ENCODE measurements at places on chromosomes 3 and 15.

DNA sequence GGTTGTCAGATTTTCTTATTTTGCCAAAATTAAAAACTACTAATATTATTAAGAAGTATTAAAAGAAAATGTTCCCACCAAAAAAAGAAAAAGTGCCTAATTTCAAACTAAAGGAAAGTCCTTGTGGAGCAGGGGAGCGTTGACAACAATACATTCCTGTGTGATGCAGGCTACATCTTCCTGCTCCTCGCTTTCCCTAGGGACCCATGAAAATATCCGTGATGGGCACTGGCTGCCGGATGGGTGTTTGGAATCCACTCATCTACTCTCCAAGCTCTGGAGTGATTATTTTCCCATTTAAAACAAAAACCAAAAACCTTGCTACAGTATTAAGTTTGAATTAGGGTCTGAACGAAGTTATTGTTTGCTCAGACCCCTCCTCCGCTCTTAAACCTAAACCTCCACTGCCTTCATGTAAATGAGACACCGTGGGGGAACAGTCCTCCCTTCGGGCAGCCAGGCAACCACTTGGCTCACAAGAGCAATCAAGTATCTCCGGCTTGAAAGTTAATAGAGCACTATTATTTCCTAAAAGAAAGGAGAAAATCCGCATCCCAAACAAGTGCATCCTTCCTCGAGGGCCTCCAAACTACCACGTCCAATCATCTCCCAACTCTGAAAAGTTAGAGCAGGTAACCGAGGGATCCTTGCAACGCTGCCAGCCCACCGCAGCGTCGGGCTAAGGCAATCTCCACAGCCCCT, 1.5 kb downstream of the ITGB5 start:
- DNase-seq, result no peak

- DNase-seq, result no peak
Observed at GRCh38 chr3:13194285-13195209, 121.3 kb upstream of the IQSEC1 start.

DNA sequence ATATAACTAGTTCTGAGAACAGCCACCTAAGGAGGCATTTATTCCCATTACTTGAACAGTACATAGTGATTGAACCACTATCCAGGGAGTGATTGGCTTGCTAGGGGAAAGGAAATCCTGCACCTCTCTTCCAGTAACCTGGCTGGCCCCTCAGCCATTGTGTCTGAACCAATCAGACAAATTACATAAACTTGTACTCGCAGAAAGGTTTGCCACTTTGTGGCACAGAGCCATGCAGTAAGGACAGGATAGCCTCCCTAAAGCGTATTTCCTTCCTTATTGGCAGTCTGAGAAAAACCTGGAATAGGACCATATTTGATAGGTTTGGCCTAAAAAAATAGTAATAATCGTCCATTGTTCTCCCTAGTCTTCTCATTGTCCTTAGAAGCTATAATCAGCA, 19.0 kb downstream of the CMSS1 start:
- no peak for DNase-seq

GRCh38 chr3:48543271-48543866, 13.2 kb downstream of the PFKFB4 start:
- DNase-seq, result peak; percentile 58

DNA sequence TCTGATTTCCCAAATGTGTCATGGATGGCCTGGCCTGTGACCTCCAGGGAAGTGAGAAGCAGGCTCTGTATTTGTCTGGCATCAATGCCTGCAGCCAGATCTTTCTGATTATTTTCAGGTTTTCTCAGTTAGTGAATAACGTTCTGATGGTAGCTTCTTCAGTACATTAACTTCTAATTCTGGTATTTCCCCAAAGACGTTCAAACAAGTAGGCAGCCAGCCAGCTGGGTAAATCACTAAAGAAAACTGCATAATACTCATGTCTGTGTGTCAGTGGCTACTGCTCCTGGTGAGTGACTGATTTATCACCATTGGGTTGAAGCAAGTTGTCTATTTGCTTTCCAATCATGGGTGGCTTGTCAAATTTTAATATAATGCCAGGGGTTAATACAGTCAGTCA, 162.6 kb upstream of the PFN2 start:
- no peak for DNase-seq

DNA sequence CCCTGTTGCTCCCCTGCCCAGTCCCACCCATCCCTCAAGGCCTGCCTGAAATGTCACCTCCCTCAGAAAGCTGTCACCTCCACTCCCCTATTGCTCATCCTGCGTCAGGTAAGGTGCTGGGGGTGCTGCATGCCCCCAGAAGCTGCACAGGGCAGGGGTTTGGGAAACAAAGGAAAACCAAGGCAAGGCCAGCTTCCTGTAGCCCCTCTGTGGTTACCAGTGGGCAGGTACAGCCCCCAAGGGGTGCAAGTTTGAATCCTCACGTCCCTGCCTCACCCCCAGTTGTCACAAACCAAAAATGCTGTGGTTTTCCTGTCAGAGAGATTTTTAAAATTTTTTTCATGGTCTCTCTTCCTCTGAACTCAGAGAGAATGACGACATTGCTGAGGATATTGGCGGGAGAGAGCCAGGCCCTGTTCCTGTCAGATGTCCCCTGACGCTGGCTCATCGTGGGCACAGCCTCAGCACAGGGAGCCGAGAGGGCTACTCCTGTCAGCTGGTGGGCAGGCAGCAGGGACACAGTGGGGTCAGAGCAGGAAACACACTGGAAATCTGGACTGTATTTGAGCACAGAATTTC, 27.0 kb downstream of the PSTPIP1 start:
- DNase-seq, result no peak

- DNase-seq, result peak; percentile 84
Observed at GRCh38 chr3:11185564-11186317, 31.4 kb downstream of the HRH1 start.

DNA sequence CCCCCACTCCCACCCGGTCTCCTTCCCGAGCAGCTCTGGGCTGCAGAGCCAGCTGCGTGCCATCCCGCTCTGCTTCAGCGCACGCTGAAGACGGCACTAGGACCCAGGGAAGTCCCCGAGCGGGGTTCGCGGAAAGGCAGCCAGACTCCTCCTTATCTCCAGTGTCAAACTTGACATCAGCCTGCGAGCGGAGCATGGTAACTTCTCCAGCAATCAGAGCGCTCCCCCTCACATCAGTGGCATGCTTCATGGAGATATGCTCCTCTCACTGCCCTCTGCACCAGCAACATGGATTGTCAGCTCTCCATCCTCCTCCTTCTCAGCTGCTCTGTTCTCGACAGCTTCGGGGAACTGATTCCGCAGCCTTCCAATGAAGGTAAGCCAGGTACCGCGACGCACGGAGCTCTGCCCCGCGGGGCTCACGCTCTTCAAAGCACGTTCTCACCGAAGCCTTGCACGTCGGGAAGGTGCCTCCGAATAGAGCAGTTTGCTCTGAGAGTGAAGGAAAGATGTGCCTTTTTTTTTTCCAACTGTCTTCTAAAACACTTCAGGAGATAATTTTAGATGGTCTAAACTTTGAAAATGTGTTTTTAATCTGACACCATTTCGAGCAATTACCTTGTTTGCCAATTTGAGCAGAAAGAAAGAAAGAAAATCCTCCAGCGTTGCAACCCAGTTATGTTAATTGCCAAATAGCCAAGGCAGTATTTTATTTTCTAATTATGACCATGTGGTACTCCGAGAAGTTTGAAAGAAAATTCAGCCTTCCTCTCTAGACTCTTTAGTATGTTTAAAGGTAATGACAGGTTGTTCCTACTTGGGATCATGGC, at the start of gene EPHA3:
EPHA3 (plus strand) TSS at position 161 of the 830 bp plus-strand sequence; CDS start at position 289, 128 bp downstream.
- DNase-seq, result peak; percentile 77

- no peak for DNase-seq
Observed at GRCh38 chr15:63523306-63523990, 19.1 kb downstream of the USP3 start.

DNA sequence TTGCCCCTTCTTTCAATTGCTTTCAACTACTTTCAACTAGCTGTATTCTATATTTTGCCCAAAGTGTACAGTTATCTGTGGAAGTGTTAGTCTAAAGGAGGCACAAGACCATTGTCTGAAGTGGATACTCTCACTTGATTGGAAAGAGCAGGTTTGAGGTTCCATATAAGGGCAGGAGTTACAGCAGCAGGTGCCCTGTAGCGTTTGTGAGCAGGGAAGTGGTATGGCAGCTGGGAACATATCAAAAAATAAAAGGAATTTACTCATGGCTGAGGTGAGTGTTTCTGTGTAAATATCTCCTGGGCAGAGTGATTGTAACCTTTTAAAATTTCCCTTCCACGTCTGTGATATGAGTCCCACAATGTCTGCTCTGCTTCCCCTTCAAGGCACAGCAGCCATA, 38.5 kb upstream of the DNAJC13 start:
- DNase-seq, result no peak

- DNase-seq, result no peak
Observed at GRCh38 chr3:65146179-65146578, 458.4 kb upstream of the ADAMTS9 start.

DNA sequence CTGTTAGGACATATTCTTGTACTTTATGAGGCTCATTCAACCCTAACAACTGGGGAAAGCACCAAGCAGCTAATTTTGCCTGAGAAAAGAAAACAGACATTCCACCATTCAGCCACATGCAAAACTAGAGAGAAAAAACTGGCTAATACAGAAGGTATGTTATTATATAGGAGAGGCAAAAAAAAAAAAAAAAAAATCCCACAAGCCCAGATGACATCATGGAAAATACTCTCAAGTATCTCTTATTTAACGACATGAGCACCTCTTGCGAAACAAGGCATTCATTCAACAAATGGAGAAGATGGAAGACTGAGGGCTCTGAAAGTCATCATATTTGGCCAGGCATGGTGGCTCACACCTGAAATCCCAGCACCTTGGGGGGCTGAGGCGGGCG, 61.5 kb downstream of the PRICKLE2 start:
- no peak for DNase-seq

All from heart right ventricle (tissue), 16 donors.